CD4-positive, alpha-beta T cell treated with Interleukin-17A for 4 hours (primary cell): ENCODE measurements at places on chromosomes 16 and 17.

- DNase-seq: no peak
Measured at GRCh38 chr17:47172696-47173565, 16.2 kb downstream of the CDC27 start.

- no peak for DNase-seq
Measured at GRCh38 chr17:75908201-75908600, 3.5 kb upstream of the MRPL38 start.

DNA sequence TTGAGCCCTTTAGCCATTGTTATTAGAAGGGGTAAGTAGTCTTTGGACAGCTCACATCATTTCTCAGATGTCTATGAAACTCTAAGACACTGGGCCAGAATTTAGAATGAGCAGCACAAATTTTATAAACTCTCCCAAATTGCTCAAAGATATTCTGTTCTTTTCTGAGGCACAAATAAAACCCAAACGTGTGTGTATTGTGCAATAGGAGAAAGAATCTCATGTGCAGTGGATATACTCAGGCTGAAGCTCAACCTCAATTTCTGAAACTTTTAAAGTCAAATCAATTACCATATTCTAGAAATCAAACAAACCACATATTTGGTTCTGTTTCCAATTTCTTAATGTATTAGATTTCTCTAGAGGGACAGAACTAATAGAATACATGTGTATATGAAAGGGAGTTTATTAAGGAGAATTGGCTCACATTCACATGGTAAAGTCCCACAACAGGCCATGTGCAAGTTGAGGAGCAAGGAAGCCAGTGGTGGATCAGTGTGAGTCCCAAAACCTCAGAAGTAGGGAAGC lies 403.6 kb downstream of the RBFOX1 start:
- no peak for DNase-seq

DNA sequence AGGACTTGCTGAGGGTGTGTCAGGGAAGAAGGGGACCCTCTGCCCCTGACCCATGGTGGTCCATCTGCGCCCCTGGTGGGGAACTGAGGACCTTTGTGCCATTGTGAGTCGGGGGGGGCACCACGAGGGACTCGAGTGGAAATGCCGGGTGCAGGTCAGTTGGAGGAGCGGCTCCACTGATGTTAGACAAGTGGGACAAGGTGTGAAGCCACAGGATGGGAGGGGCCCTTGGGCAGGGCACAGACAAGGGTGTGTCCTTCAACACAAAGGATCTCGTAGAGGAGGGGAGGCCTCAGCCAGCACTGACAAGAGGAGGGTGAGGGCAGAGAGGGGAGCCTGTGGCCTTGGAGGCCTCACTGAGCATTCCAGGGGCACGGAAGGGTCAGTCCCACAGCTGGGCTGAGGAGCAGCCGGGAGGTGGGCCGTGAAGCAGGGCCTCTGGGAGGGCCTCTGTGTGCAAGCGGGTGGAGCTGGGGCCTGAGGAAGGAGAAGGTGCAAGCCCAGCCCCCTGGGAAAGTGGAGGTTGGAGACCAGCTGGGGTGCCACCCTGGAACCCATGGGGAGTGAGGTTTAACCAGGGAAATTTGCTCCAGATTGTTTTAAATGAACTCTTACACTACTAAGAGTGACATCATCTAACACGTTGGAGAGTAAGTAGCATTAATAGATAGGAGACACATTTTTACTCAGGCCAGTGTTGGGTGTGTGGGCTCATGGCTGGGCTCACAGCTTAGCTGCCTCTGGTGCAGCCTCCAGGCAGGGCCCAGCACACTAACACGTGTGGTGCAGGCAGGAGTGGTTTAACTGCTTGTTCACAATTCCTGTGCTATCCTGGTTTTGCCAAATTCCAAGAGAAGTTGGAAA lies 27.9 kb downstream of the NARF start:
- no peak for DNase-seq

GRCh38 chr17:34368196-34368945 lies 5.3 kb upstream of the CCL1 start:
- no peak for DNase-seq

DNA sequence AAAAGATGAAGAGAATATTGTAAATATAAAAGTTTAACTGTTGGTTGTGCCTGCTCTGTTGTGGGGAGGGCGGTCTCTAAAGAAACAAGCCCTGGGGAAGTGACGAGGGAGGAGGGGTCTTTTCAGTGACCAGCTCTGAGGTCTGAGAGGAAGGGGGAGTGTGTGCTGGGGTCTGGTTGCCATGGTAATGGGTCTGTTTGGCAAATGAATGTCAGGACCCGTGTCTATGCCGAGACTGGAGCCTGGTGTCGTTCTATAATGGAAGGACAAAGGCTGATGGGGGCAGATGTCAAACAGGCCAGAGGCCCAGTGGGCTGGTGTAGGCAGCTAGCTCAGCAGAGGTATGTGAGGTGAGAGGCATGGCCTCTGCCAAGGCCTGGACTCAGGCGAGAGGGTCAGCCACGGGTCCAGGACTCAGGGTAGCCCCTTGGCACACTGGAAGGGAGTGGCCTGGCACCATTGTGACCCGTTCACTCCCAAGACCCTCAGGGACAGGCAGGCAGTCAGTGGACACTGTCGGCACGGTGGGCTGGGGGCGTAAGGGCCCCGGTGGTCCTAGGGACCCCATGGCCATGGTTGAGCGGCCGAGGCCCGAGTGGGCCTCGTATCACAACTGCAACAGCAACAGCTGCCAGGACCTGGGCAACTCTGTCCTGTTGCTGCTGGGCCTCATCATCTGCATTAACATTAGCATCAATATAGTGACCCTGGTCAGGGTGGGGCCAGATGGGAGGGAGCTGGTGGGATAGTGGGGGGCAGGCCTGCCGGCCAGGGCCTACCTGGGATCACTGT lies at the start of gene SPEM1:
TSS of gene SPEM1 (plus strand) at position 506 of the 792 bp plus-strand sequence. CDS start at position 567, 61 bp downstream.
- DNase-seq: no peak

- no peak for DNase-seq
Measured at GRCh38 chr16:11060842-11061241, 116.5 kb downstream of the CLEC16A start.

DNA sequence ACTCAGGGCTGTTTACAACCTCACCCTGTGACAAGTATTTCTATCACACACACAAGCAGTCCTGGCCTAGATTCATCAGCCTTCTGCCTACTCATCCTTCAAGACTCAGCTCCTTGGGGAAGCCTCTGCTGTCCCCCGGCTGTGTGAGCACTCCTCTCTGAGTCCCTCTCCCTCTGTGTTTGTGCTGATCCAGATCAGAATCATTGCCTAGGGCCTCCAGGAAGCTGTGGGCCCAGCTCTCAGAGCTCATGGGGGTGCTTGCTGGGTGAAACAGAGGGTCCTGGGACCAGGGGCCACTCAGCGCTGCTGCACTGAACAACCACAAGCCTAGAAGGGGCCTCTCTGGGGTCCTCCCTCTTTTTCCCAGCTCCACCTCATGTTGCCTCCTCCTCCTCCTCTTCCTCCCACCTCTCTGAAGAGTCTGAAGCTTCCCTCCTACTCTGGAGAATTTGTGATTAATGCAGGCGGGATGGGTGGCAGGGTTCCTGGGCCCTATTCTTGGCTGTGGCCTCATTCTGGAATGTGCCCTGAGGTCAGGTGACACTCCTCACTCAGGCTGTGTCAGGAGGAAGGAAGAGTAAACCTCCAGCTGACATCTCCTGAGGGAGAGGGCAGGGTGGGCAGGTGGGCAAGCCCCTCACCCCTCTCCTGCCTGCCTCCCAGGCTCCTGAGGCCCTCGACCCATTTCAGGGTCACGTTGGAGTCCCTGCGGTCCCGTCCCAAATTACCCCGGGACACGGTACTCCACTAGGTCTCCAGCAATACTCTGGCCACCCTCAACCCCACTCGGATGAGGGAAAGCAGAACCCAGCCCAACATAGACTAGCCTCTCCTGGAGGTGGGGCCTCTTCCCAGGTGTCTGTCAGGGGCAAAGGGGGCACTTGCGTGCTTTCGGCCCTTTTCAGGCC lies 10.1 kb downstream of the WFIKKN2 start:
- no peak for DNase-seq
